ENCODE measurements at places on chromosomes 6 and 20.

DNA sequence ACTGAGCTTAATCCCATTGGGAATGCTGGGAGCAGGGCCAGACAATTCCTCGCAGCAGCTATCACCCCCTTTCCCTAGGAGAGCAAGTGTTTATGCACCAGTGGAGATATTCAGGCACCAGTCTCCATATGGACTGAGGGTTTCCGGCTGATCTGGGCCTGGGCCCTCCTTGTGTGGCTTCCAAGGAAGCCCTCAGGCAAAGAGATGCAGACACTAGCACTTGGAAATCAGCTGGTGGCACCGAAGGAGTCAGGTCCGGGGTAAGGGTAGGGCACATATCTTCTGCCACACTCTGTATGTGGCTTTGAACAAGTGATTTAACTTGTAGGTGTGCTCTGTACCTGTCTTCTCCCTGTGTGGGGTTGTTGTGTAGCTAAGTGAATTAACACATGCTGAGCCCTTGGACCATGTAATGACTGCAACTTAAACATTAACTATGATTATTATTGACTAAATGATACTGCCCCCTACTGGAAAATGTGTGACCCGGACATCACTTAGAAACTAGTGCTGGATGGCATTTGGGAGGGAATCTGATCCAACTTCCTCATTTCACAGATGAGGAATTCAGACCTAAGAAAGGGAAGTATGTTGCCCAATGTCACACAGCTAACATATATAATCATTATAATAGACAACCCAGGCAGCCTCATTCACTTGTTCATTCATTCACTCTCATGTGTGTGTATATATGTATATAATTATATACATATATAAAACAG, 19.3 kb upstream of the WFDC2 start:
- DNase-seq: no peak

DNA sequence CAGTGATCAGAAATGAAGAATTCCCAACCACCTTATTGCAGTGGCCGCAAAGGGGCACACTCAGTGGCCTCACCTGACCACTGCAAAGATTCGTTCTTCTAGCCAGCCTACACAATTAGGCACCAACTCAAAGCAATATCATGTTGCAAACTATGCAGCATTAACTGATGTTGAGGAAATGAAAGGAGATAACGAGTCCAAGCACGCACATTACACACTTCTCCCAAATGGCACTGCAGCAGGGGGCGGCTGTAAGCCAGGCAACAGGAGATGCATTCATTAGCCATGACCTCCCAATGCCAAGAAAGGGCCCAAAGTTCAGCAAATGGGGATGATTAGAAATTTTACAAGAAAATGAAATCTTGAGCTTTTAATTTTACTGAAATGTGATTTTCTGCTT, 39.3 kb downstream of the ATXN1 start:
- DNase-seq: no peak

- DNase-seq: no peak
These were observed 27.2 kb upstream of the CNKSR3 start for GRCh38 chr6:154537511-154538325.

DNA sequence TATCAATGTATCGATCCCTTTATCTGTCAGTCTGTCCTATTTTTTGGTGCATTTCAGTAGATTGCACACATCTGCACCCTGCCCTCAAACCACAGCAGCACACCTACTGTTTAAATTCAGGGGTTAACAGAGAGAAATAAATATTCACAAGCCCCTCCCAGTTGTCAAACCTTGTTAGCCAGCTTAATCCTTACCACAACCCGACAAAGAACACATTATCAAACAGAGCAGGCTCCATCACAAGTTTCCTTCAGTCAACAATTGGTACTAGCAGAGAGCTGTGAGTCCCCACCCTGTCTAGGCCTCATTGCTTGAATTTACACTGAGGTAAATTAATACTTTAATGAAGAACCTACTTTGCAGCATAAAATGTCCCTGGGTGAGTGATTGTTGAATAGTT, 249.8 kb downstream of the FNDC1 start:
- no peak for DNase-seq

GRCh38 chr6:166736634-166737033, 109.6 kb upstream of the RPS6KA2 start:
- DNase-seq: no peak

DNA sequence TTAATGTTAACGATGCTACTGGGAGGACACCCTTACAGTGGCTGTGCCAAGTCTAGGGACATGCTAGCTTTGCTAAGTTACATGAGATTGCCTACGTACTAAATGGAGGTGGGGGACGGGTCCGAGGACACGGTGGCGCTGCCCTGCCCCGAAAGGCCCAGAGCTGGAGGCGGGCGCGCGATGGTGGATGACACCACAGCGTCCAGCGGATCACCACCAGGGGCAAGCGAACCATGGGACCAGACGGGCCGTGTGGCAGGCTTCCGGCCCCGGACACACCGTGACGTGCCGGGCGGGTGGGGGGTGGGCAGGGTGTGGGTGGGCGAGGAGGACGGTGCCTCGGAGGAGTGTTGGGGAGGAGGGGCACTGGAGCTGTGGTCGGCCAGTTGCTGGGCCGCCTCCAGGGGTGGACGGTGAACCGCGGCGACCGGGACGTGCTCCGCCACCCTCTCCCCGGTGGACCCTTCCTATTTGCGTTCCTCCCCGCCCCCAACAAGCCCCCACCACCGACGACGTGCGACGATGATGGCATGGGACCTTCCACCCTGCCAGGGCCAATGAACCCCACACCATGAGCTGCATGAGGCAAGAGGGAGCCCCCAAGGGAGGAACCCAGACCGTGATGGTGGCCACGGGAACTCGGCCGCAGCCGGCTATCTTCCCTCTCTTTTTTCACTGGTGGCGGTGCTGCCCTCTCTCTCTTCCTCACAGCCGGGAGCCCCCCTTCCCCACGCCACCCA, 773.3 kb upstream of the DEFB115 start:
- no peak for DNase-seq

- no peak for DNase-seq
These were observed 100.5 kb downstream of the LMBRD1 start for GRCh38 chr6:69696273-69696672.

DNA sequence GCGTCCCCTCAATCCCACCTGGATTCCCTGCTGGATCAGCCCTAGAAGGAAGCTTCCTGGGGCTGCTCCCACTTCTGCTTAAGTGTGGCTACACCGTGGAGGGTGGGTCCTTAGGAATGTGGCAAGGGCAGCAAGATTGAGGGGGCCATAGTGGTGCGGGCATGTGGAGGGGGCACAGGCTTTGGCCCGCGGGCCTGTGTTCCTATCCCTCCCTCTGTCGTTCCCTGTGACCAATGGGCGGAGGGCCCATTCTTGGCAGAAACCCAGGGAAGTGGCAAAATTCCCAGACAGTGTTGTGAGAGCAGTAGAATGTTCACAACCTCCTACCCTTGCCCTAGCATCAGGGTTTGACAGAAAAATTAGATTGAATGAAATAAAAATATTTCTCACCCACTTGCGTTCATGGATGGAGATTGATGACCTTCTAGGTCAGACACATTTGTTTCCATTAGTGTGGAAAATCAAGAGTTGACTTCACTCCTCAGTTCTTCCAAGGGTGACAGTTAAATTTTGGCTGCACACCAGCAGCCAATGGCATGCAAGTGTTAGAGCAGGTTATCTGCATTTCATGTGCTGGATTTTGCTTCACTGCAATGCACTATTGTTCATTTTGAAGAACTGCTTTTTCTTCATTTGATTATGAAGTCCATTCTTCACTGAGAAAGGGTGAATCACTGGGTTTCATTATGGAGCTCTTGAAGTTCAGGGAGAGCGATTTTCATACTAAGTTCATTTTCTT, 49.3 kb upstream of the AHI1 start:
- no peak for DNase-seq

GRCh38 chr6:20402092-20402341, 338 bp downstream of the E2F3 start:
- DNase-seq: no peak

DNA sequence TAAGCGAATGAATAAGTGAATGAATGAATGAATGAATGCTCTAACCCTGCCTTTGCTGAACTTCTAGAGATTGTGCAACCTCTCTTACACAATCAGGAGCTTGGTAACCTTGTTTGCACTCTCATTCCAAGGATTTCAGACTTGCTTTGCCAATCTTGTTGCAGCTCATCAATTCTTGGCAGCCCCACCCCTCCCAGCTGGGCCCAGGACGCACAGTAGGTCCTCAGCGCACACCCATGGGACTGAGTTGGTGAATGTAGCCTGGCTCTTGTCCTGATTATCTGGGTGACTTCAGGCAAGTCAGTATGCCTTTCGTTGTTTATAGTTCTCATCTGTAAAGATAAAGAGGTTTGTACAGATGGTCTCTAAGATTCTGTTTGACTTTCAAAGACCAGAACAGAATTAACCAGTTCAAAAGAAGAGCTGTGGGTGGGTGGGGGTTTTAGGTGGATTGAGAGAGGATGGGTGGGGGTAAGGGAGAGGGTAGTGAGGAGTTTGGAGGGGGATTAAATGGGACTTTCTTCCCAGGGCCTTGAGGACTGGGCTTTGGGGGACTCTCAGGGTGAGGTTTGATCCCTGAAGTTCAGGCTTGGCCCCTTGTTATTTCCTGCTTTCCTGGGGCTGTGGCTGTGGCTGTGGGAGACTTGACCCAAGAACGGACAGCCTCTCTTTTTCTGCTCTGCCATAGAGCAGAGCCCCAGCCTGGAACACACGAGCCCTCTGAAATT, 33.2 kb downstream of the VEGFA start:
- no peak for DNase-seq

GRCh38 chr20:48141660-48142515, 356.6 kb upstream of the SULF2 start:
- no peak for DNase-seq

- no peak for DNase-seq
These were observed 243.9 kb downstream of the DLL1 start for GRCh38 chr6:170046791-170047626.

DNA sequence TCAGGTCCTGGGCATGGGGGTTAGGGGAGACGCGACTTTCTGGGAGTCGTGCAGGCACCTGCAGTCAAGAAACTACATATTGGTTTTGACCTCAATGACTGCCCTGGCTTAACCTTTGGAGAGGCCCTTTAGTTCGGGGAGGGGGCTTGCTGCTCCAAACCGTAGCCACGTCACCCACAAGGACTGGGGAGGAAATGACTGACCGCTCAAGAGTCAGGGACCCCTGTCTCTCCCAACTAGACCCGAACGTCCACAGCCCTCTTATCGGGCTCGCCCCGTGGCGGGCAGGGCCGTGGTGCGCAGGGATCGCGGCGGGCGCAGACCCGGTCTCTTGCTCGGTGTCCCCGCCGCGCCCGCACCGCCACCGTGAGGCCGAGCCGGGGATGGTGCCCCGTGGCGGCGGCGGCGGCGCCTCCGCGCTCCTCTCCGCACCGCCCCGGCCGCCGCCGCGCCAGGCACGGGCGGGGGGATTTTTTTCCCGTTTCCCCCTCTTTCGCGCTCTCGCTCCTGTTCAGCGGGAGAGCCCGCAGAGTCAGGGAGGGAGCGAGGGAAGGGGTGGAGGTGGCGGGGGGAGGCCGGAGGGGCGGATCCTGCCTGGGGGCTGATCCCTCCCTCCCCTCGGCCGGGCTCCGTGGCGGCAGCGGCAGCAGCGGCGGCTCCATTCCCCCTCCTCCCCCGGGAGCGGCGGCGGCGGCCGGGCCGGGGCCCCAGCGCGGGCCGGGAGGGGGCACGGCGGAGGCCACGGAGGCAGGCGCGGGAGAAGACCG, at the start of gene BRPF3:
TSS of gene BRPF3 (plus strand) at position 632 of the 767 bp plus-strand sequence. CDS start 3,579 bp downstream, outside the sequence.
- DNase-seq: peak; percentile 58

DNA sequence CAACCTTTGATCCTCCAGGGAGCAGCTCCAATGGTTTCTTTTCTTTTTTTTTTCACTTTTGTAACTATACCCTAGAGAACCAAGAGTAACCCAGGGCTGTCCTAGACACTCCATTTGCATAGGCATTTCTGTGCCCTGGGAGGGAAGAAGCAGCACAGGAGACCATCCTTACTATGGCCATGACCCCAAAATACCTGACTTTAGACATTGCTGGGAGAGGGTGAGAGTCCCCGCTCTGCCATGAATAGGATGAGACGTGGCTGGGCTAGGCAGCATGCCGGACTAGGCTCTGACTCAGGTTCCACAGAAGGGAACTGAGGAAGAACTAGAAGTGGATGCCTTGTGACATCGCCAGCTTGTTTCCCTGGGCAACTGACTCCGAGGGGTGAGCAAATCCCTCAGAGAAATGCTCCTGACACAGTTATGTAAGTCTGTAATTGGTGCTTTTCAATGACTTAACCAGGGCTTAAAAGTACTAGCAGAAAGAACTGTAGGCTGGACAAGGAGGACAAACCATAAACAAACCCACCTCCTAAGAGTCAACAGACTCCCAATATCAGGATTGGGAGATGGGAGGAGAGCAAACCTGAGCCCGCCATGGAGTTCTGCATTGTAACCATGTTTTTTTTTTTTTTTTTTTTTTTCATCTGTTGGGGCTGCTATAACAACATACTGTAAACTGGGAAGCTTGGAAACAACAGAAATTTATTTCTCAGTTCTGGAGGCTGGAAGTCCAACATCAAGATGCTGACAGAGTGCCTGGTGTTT, 910 bp upstream of the ADTRP start:
- no peak for DNase-seq

DNA sequence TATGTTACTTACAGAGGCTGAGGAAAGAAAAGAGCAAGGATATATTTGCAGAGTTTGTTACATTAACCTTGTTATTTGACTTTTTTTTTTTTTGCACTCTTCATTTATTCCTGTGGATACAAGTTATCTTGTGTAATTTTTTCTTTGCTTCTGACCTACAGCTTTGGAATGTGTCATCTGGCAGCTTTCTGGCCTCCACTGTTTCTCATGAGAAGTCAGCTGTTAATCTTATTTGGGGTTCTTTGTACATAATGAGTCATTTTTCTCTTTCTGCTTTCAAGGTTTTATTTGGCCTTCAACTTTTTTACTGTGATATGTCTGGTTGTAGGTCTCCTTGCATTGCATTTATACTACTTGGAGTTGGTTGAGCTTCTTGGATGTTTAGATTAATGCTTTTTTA, 333.4 kb downstream of the SMOC2 start:
- no peak for DNase-seq

- no peak for DNase-seq
These were observed 110.3 kb downstream of the COL19A1 start for GRCh38 chr6:69976591-69977090.

DNA sequence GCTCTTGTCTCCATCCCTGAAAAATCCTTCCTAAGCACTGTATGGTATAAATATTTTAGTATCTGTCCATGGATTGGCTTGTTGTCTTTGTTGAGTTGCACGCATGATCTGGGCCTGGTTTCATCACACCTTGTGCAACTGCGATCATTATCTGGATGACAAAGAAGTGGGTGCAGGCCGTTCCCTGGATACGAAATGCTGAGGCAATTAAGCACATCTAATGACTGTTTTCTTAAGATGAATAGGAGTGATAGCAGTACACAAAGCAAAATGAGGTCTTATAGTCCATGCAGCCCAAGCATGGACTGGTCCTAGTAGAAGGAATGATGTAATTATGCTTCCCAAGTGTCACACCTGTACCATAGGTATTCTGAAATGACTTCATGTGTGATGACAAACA, 47.8 kb downstream of the SLC35D3 start:
- DNase-seq: no peak

- DNase-seq: no peak
These were observed 35.6 kb downstream of the ADGRF4 start for GRCh38 chr6:47733879-47734558.

GRCh38 chr20:4006640-4007039, 8.7 kb downstream of the RNF24 start:
- DNase-seq: no peak

GRCh38 chr20:48720256-48720985, 107.4 kb downstream of the PREX1 start:
- DNase-seq: no peak

Data from activated CD4-positive, alpha-beta T cell treated with anti-CD3 and anti-CD28 coated beads for 24 hours (primary cell).